Right lobe of liver (tissue), 6 donors: ENCODE measurements at places on chromosomes 5 and 9. TPM values are rescaled to one million over a fixed set of nuclear protein-coding genes. Genes with fewer than 3 reads are reported as not detected.
A peak's percentile ranks its signal among the peaks of the same experiment; 100 is the strongest.

- DNase-seq, result no peak
Measured at GRCh38 chr9:20512106-20512505, 110.2 kb downstream of the MLLT3 start.

DNA sequence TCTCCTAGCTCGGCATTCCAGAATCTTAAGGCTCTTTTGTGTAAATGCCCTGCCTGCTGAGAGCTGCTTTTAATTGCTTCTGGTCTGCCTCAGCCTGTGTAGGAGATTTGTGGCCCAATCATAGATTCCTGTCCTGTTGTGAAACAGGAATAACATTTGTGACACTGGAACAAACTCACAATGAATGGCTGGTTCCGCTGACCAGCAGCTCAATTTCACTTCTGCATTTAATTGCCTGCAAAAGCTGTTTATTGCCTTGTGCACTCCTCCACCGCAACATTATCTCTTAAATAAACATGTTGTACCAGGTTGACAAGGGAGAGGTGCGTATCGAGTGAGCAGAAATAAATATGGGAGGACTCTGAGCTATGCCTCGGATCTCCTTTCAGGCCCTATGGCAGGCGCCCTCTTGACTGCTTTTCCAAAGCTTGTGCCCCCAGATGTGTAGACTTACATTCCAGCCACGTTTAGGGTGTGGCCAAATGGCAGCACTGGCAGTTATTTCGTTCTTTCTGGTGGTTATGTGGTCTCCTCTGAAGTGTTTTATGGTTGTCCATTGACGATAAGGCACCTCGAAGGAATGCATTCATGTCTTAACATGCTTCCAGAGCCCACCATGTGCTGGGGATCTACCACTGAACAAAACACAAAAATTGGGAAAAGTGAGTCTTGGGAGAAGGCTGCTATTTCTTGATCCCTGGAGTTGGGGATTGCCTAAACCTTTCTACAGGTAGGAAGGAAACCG, 58.1 kb downstream of the DMRT1 start:
- DNase-seq, result no peak

DNA sequence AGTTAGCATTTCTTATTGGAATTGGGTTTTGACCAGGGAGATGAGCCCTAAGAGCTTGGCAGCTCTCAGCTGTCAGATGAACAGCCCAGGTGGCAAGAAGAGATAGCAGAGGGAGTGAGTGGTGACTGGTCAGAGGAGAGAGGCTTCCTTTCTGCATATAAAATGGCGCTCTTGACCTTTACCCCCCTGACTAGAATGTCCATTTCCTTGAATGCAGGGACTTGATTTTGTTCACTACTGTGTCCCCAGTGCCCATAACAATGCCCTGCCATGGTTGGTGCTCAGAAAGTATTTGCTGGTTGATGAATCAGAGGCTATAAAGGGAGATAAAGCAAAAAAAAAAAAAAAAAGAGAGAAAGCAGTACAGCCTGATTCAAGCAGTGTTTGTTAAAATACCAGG, 7.2 kb downstream of the CHMP5 start:
- no peak for DNase-seq

GRCh38 chr5:97193355-97193688, 10.3 kb upstream of the RIOK2 start:
- no peak for DNase-seq

GRCh38 chr9:132114102-132114707, 34.5 kb upstream of the MED27 start:
- peak; percentile 55 for DNase-seq

Gene FGF1
- total RNA-seq, result 0.31 TPM

Gene DMRT2
- 0.49 TPM for total RNA-seq

Gene REXO4
- total RNA-seq, result 9.5 TPM
